ENCODE measurements at places on chromosomes 6 and 20.
A peak's percentile ranks its signal among the peaks of the same experiment; 100 is the strongest.

DNA sequence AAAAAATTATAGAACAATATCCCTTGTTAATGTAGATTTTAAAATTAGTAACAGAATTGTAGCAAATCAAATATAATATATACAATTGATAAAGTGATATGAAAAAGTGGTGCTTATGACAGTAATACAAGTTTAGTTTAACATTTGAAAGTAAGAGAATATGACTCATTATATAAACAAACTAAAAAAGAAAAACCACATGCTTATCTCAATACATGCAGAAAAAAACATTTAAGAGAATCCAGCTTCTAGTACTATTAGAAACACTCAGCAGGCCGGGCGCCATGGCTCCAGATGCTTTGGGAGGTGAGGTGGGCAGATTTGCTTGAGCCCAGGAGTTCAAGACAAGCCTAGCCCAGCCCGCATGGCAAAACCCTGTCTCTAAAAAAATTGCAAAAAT lies 60.7 kb upstream of the LAMA2 start:
- no peak for DNase-seq

DNA sequence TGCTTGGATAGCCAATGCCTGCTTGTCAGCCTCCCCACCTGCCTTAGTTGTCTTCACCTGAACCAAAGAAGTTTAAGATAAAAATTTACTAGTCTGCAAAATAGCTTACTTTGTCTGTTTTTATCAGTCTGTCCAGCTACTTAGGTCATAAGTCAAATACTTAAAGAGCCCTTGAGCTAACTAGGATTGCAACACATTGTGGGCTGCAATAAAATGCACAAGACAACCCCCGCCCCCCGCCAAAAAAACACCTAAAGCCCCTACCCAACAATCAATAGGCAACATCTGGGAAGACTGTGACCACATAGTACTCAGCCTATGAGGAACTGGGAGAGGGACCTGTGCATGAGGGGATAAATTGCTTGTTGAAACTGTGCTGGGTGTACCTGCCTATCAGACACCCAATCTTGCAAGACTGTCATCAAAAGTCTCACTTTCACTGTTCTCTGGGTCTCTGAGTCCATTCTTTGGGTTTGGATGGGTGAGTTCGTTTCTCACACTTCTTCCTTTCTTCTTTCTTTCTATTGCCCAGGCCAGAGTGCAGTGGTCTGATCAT lies 27.3 kb upstream of the ABCC10 start:
- no peak for DNase-seq

GRCh38 chr6:90284236-90285041 lies 12.2 kb downstream of the BACH2 start:
- peak; percentile 61 for DNase-seq

DNA sequence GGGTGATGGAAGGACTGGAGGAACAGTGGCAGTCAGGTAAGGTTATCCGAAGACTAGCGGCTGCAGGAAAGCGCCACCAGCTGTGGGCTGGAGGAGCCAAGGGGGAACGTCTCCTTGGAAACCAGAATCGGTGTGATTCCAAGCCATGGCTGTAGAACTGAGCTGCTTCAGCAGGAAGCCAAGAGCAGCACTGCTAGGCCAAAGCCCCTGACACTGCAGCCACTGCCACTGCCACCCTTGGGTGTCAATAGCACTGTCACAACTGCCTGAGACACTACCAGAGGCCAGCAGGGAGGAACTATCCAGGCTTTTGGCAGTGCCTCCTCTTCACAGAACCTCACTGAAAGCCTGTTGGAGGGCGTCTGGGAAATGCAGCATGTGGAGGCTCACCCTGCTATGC lies 289.6 kb upstream of the SUPT3H start:
- no peak for DNase-seq

DNA sequence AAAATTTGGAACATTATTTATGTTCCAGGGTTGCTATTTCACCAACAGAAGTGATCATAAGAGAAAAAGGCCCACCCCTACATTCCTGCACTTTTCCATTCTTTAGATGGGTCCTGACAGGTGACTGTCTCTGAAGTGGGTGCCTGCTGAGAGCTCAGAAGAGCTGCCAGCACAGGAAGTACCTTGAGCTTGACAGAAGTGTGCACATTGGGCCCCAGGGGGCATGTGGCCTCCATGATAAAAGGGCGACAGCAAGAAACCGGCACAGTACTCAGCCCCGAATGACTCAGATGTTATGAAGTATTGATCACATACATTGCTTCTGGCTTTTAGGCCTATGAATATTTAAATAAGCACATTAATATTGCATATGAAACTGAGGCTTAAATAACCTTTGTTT lies 150.4 kb downstream of the PCSK2 start:
- DNase-seq = no peak

DNA sequence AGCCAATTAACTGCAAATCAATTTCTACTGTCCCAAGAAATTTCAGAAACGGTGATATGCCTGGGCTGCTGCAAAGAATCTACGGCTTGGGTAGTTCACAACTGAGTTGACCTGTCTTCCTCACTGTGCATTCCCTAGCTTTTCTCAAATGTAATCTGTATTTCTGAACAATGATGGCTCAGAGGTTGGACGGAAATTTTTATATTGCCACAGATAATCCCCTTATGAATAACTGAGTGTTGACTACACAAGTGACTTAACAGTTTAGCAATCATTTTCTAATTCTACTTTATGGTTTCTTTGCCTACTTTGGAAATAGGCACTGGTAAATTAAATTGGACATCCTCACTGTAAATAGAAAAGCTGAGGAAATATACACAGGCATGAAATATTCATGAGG lies 94.5 kb downstream of the ARHGAP18 start:
- no peak for DNase-seq

- DNase-seq = no peak
Observed at GRCh38 chr6:28710466-28711191, 184.9 kb downstream of the GPX5 start.

GRCh38 chr6:107668743-107669474 lies 155.2 kb downstream of the SCML4 start:
- no peak for DNase-seq

- DNase-seq = no peak
Observed at GRCh38 chr20:43167021-43167420, 22.7 kb downstream of the PTPRT start.

- DNase-seq = no peak
Observed at GRCh38 chr6:115078555-115078954, 735.7 kb upstream of the HS3ST5 start.

GRCh38 chr6:127128066-127128465 lies 9.6 kb downstream of the RSPO3 start:
- DNase-seq = no peak

- DNase-seq = no peak
Observed at GRCh38 chr20:1735417-1736089, 78.0 kb upstream of the SIRPG start.

DNA sequence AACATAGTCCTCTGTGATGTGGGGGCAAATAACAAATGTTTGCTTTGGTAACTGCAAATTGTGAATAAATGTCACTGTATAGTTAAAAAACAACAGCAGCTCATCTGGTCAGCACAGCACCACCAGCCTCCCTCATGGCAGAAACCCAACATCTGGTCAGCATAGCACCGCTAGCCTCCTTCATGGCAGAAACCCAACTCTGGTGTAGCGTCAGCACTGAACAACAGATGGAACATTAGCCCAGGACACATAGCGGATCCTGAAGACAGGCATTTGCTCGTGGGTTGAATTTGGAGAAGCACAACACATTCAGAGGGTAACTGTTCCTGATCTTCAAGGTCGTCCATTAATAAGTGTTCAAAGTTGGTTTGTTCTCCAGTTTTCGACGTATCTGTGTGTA lies 265.9 kb downstream of the DLL1 start:
- no peak for DNase-seq

DNA sequence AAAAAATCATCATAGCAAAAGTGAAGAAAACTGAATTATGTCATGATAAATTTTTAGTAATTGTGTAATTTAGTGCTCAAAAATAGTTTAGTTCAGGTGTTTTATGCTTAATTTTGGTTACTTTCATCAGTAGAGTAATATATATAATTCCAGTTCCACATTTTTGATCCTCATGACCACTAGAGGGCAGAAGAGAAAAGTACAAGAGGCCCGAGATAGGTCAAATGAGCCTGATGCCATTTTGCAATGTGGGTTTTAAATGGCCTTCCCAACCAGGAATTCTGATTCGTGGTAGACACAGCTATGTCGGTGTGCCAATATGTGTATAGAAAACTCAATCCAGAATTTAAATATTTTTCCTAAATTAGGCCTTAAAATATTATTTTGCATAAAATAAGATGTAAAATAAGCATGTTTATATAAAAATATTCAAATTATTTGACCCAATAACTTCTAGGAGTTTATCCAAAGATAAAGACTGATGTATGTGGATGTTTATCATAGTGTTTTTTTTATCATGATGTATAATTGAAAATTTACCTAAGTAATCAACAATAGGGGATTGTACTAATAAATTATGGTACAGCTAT lies 159.7 kb upstream of the RPS6KA2 start:
- peak; percentile 37 for DNase-seq

DNA sequence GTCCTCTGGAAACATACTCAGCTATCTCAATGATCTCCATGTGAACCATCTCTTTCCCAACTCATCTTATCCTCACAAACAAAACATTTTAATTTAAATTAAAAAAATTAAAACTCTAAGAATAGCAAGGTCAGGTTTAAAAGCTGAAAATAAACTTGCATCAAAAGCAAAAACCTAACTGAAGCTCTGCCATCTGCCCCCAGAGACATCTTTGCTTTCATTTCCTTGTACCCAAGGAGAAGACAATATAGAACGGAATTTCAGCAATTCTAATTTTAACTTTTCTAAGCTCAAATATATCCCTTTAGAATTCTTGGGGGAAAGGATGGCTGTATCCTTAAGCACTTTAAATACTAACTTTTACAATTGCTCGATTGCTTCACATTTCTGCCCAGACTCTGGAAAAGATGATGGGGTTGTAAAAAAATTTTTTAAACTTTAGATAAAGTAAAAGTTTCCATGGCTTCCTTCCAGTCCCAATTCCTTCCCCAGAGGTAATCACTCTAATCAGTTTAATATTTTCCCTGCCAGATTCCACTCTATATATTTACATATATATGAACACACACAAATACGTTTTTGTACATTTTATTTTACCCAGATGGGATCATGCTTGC lies 69.2 kb upstream of the SMIM29 start:
- no peak for DNase-seq

- DNase-seq = no peak
Observed at GRCh38 chr20:35954907-35955251, 577 bp upstream of the SCAND1 start.

GRCh38 chr6:15129887-15130286 lies 116.0 kb upstream of the JARID2 start:
- no peak for DNase-seq

- no peak for DNase-seq
Observed at GRCh38 chr6:135461208-135461607, 36.3 kb downstream of the AHI1 start.

- peak; percentile 64 for DNase-seq
Observed at GRCh38 chr20:46572153-46572552, 21.7 kb upstream of the OCSTAMP start.

- no peak for DNase-seq
Observed at GRCh38 chr20:57411406-57412283, 20.4 kb downstream of the RBM38 start.

DNA sequence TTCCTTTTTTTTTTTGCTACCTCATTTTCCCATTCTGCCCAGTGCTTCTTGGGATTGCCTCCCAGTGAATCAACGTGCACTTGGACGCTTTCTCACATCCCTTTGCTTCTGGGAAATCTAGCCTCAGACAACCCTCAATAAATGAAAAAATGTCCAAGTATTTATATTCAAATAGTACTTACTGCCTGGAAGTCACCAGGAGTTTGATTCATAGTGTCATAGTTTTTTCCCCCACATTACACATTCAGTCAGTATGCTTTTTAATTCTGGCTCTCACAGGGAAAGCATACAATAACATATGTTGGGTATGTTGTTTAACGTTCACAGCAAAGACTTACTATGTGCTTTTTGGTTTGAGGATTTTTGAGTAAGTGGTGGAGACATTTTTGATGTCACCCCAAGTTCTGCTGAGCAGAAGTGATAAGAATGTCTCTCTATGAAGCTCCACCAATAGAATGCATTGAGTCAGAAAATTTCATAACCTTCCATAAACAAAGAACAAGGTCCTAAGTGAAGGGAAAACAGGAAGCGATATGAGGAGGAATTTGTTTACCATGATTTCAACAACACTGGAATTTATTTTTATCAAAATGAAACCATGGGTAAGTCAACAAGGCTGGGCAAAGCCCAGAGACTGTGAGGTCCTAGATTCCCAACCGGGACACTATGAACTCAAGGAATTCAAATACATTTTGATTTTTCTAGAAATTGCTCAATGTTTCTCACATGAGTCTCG lies 301.2 kb upstream of the BMP2 start:
- DNase-seq = no peak

DNA sequence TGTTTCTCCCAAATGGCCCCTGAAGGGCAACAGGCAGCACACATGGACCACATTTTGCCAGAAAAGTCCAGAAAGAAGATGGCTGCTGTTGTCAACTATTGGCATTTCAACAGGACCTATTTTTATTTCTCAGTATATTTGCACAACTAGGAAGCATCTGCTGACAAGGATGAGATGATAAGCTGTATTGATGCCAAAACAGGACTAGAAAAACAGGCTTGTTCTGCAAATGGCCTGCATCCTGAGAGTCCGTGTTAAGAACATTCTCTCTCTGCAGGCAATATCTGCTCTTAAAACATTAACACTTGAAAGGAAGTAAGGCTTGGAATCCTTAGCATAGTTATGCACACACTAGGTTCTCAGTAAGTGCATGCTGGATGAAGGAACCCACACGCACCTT lies 283.7 kb downstream of the ESR1 start:
- DNase-seq = no peak

- no peak for DNase-seq
Observed at GRCh38 chr6:43710576-43710975, 23.0 kb upstream of the MRPS18A start.

DNA sequence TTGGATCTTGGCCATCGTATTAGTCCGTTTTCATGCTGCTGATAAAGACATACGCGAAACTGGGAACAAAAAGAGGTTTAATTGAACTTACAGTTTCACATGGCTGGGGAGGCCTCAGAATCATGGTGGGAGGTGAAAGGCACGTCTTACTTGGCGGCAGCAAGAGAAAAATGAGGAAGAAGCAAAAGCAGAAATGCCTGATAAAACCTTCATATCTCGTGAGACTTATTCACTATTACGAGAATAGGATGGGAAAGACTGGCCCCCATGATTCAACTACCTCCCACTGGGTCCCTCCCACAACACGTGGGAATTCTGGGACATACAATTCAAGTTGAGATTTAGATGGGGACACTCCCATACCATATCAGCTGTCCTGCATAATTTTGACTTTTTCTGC lies 20.1 kb upstream of the REPS1 start:
- no peak for DNase-seq
